ENCODE measurements at places on chromosomes 6 and 20.

DNA sequence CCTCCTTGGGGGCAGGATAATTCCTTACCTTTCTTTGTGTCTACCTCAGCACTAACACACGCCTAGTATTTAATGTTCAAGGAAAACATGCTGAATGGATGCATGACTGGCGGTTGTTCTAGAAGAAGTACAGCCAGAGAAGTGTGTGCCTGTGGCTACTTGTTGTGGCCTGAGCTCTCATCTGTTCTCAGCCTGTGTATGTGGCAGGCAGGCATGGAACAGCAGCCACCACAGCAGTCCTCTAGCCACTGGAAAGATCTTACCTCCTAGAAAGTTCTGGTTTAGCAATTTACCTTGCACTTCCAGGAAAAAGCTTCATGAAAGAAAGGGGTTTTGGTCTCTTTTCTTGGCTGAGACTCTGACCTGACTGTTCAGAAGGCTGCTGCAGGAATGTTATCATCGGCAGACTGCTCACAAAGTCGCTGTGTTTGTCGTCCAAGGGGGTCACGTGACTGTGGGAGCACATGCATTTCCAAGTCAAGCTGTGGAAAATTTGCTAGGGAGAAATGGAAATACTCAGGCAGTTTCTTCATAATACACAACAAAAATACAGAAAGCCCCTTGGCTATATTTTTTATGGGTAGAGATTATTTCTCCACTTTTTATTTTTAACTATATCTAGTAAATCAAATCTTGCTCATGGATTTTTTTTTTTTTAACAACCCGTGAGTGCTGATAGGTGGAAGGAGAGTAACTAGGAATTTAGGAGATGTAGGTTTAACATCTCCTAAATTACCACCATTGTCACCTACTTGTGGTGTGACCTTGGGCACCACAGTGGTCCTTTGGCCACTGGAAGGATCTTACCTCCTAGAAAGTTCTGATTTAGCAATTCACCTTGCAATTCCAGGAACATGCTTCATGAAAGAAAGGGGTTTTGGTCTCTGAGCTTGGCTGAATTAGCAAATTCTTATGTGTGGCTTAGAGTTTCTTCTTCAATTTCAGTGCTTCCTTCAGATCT, 110.8 kb upstream of the GPR6 start:
- DNase-seq = peak; percentile 46

DNA sequence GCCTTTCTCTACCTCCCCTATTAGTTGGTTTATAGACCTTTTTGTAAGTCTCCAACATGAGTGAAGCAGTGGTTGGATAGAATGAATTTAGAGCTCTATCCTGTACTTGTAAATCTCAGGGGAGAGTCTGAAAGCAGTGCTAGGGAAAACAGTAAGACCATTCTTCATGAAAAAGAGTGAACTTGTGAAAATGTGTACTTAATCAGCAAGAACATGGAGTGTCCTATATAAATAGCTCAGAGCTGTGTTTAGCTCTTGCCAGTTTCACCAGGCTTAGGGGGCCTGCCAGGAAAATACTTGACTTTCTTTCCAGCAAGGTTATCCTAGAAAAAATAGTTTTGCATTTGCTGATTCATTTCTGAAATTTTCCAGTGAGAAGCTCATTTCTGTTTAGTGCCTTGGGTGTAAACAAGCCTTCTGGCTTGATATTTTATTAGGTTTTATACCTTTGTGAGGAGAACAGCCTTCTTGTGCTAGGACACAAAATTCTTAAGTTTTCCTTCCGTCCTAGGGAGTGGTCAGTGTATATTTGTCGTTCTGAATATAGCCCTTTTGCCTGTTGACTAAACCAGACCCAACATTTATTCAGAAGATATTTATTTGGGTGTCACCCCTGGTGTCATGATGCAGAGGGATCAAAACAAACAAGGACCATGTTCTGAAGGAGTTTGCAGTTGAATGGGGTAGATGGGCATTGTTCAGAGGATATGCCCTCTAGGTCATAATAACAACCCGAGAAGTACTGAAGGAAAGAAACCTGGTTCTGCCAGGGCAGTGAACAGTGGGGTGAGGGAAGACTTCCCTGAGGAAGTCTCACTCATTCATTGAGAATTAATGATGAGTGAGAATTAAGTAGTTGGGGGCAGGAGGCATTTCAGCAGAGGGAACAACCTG, 7.6 kb downstream of the ARFGEF2 start:
- no peak for DNase-seq

DNA sequence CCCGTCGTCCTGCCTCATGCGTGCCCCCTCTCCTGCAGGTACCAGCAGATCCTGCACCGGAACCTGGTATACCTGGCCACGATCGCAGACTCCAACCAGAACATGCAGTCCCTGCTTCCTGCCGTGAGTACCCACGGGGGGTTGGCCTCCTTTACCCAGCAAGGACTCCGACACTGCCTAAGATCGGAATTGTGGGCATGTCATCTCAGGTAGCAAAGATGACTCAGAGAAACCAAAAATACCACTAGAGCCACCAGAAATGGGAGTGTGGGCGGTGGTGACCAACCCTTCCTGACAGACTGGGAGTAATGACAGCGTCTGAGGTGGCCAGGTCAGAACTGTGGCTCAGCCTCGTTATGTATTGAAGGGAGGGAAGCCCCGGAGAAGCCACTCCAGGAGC, 16.3 kb downstream of the SS18L1 start:
- no peak for DNase-seq

GRCh38 chr20:16147216-16147615, 426.0 kb downstream of the KIF16B start:
- no peak for DNase-seq

DNA sequence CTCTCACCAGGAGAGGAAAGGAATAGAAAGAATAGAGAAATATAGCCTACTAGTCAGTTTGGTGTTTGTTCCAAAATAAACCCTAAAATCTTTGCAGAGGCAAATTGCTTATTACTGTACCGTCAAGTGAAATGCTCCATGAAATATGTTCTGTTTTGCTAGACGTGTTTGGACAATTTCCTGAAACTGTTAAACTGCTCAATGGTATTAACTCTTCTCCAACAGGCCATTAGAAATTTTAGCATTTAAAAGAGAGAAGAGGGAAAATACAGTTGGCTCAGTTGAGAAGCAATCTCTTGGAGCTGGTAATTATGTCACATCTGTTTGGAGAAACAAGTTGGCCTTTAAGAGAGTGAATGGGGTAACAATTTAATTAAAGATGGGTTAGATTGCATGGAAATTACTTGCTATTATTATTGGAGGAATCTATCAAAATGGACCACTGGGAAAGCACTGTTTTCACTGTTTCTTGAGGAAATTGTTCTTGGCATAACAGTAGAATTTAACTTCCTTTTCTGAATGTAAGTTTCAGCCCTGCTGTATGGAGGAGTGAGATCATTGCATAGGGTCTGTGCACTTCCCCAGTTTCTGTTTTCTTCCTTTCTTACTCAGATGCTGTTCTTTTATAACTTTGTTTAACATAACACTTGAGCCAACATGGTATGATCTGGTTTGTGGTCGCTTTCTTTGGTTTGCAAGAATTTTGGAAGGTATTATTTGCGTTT, 373.6 kb downstream of the PLCB1 start:
- DNase-seq = no peak

Data from OCI-M1 (cell line).